Stimulated activated CD8-positive, alpha-beta memory T cell treated with anti-CD3 and anti-CD28 coated beads, Interleukin-4, amount 100 ng/mL, for 1 hour (primary cell): ENCODE measurements at places on chromosomes 12 and 14.

GRCh38 chr12:43957732-43958372, 122.0 kb downstream of the TMEM117 start:
- DNase-seq = no peak

DNA sequence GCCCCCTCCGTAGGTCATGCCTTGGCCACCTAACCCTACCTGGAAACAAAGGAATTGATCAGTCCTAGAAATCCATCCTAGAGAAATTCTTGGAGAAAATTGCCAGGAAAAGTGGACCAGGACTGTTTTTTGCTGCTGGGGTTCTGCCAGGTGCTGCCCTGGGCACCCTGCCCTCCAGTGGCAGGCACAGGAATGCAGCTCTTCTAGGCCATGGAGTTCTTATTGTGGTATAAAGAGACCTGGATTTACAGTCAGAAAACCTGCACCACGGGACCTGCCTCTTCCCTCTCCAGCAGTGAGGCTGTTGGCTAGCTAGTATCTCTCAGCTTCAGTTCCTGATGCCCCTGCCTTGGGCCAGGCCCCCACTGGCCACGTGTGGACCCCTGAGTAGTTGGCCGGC, 59.7 kb downstream of the SLC24A4 start:
- no peak for DNase-seq

GRCh38 chr14:54901380-54902142, 1.1 kb downstream of the GCH1 start:
- no peak for DNase-seq

GRCh38 chr12:116922194-116922897, 11.6 kb downstream of the FBXW8 start:
- no peak for DNase-seq

GRCh38 chr12:88417531-88417930, 162.7 kb downstream of the KITLG start:
- DNase-seq = no peak

DNA sequence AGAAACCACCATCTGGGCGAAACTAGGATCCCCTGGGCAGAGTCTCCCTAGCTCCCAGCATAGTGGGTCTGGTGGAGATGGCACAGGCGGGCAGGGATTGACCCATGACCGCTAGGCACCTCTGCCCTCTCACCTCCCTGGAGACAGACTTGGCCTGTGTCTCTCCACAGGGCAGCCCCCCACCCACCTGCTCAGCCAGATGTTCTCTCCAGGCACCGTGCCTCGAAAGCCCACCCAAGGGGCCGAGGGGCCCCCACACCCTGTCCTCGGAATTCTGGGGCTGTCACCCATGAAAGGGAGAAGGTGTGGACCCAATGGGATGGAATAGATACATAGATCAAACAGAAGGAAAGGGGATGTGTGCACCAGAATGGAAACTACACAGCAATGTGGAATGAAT, 229.1 kb upstream of the RTL1 start:
- DNase-seq = no peak

- DNase-seq = no peak
Measured at GRCh38 chr14:95486875-95487668, 29.4 kb downstream of the SYNE3 start.

- no peak for DNase-seq
Measured at GRCh38 chr14:39393289-39393688, 38.9 kb downstream of the FBXO33 start.

- no peak for DNase-seq
Measured at GRCh38 chr12:59844750-59845149, 248.9 kb downstream of the SLC16A7 start.

GRCh38 chr14:44341116-44341515, 166.0 kb downstream of the FSCB start:
- DNase-seq = no peak

GRCh38 chr12:15372352-15372751, 50.0 kb downstream of the PTPRO start:
- DNase-seq = no peak

- no peak for DNase-seq
Measured at GRCh38 chr14:104972301-104973134, 5.7 kb downstream of the AHNAK2 start.

DNA sequence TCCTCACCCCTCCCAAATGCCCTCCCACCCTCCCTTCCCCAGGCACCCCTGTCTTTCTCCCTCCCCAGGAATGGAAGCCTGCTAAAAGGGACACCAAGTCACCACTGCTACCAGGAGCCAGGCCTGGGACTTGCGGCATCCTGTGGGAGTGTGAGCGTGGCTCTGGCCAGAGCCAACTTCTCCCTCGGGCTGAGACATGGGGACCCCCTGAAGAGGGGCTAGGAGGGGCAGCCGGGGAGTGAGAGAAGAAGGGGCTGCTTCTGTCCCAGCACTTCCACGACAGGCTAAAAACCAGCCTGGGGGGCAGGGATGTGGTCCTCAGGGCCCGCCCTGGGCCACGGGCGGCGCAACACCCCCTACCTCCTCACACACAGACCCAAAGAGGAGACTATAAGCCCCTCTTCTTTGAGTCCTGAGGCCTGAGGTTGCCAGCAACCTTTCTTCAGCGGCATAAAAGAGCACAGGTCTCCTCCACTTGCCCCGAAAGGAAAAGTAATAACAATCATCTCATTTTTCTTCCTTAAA, 278.9 kb downstream of the DPF3 start:
- no peak for DNase-seq

GRCh38 chr12:83150465-83151189, 463.9 kb downstream of the TMTC2 start:
- no peak for DNase-seq

- DNase-seq = no peak
Measured at GRCh38 chr12:104249017-104249416, 33.4 kb downstream of the TXNRD1 start.

GRCh38 chr14:91368776-91369416, 48.7 kb downstream of the CCDC88C start:
- DNase-seq = no peak

- DNase-seq = no peak
Measured at GRCh38 chr12:108734200-108734906, 3.0 kb upstream of the CORO1C start.
